Fibroblast of skin of right biceps (primary cell): ENCODE measurements at places on chromosomes 7 and 10.

DNA sequence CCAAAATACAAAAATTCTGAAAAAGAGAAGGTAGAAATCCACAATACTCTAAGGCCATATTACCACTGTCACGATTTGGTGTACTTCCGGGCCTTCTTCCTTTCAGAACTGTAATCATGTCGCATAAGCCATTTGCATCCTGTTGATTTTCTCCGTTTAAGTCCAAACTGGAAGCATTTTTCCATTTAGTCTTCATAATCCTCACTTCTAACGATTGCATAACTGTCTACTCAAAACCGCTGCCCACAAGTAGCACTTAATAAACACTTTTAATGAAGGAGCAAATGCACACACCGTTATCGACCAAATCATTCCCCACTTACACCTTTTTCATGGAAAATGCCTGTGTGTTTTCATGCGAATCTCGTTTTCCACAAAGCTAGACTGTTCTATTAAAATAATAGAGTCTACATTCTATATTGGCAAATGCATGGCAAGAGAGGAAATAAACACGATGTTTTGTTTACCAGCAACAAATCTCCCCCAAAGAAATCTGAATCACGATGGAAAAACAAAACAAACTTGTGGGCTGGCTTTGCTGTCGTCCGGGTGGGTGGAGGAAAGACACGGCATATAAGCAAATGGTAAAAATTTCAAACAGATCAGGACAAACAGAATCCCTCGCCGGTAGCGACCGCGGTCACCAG, 1.0 kb downstream of the ATE1 start:
- DNase-seq, result peak; percentile 10

DNA sequence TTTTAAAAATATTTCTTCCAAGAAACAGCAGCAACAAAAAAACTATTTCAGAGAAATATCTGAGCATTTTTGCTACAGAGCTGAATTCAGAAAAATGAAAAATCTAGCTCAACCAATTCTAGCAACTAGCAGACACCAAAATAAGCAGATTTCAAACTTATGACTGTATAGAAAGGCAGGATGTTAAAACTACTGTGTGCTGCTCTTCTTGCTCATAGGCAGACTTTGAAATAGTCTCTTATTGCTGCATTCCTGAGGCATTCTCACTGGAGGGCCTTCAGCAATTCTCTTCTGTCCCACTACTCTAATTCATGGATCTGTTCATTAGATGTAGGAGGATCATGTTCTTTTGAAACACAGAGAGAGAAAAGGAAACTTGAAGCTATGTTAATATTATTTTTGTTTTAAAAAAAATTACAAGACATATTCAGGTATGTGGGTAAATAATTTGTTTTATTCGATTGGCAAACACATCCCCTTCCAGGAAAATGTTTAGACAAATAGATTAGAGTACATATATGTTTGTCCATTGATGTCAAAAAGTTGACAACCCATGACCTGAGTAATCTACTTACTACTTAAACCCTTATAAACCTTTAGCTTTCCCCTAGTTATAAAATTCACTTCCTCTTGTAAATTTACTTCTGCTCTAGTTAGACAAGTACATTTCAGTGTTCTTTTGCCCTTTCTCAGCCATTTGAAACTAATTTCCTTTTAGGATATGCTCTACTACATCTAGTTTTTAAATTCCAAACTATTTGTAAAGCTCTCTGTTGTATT, 428.2 kb upstream of the POT1 start:
- peak; percentile 4 for DNase-seq

DNA sequence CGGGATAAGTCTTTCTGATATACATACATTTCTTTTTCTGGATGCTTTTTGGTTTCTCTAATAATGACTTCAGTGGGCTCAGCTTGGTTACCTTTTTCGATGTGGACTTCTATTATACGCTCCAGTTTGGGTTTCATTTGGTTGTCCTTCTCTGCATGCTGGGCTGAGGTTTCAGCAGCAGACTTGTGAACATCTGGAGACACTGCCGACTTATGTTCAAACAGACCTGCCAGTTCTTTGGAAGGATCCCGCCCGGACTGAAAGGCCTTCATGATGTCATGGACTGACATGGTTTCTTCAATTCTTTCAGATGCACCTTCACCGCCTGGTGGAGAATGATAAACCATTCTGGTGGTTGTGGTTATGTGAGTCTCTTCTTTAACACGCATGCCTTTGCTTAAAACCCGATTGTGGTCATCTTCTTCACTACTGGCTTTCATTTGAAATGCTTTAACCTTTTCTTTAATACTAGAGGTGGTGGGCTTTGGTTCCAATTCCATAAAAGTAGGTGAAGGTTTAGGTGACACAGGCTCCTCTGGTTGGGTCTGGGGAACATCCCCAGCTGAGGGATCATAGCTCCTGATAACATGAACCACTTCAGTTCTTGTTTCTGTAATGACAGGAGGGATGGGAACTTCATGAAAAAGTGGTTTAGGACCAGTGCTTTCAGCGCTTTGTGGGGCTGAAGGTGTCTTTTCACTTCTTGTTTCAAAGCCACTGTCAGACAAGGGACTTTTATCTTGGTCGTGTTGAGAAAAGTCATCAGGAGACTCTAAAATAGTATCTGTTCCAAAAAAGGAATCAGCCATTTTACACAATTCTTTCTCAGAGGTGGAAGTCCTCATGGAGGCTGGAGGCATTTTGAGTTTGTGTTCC, 167.7 kb upstream of the CCDC6 start:
- no peak for DNase-seq

- peak; percentile 53 for DNase-seq
Observed at GRCh38 chr7:103680161-103681144, 234.4 kb upstream of the SLC26A5 start.

DNA sequence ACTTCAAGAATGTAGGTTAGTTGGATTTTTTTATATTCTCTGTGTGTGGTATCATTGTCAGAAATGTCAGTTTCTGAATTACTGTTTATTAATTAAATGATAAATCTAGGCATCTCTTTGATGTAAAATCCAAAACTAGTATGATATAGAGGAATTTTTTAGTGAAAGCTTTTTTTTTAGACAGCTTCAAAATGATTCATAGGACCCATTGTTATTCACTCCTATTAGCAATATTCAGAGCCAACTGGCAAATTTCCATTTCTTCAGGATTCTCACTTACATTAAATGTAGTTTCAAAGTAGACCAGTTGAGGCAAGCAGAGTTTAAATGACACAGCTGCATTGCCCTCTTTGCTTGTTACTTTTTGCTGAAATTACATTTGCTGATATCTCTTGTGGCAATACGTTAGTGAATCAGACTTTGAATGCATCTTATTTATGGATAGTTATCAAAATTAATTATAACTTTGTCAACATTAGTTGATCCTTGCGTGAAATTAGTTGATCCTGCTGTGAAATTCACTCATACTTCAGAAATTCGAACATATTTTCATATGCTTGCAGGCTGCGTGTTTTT, 20.3 kb downstream of the ZNF277 start:
- DNase-seq, result no peak

- no peak for DNase-seq
Observed at GRCh38 chr7:26556061-26556881, 264.6 kb downstream of the SNX10 start.

DNA sequence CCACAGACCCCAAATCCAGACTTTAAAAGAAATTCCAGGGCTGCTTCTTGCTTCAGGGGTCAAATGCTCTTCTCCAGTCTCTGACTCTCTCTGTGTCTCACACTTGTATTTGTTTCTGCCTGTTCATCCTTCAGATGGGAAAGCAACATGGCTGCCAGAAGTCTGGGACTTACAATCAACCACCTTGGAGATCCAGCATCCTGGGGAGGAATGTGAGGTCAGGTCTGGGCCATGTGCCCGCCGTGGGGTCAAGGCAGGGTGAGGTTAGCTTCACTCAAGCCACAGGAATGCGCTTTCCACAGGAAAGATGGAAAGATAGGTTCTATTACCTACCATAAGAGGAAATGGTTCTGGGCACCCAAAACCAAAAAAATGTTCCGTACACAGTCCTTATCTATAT, 34.3 kb upstream of the NPVF start:
- DNase-seq, result peak; percentile 81

DNA sequence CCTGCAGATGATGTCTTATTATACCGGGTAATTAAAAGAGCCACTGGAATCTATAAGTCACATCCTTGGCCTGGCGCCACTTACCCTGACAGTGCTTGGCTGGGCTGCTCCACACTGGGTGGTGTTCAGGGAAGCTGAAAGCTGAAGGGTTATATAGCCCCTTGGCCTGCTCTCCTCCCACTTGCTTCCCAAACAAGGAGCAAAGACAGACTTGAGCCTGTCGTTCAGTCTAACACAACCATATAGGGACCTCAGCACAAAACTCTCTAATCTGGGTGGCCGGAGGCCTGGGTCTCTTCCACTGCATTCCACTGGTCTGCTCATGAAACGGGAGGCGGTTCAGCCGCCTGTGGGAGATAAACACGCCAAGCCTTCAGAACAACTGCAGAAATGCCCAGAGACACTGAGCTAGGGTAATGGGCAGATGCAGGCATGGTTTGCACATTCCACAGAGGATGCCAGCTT, at the start of gene ACTA2:
ACTA2 (minus strand) TSS at position 127 of the 465 bp plus-strand sequence. CDS start 3,843 bp downstream, outside the sequence.
- peak; percentile 95 for DNase-seq

- no peak for DNase-seq
Observed at GRCh38 chr7:148277042-148277660, 313.4 kb upstream of the C7orf33 start.

GRCh38 chr7:131765575-131765974, 209.1 kb upstream of the PODXL start:
- DNase-seq, result no peak

GRCh38 chr10:124821520-124821919, 19.9 kb downstream of the ABRAXAS2 start:
- no peak for DNase-seq

- no peak for DNase-seq
Observed at GRCh38 chr10:8006274-8006999, 48.1 kb upstream of the GATA3 start.

DNA sequence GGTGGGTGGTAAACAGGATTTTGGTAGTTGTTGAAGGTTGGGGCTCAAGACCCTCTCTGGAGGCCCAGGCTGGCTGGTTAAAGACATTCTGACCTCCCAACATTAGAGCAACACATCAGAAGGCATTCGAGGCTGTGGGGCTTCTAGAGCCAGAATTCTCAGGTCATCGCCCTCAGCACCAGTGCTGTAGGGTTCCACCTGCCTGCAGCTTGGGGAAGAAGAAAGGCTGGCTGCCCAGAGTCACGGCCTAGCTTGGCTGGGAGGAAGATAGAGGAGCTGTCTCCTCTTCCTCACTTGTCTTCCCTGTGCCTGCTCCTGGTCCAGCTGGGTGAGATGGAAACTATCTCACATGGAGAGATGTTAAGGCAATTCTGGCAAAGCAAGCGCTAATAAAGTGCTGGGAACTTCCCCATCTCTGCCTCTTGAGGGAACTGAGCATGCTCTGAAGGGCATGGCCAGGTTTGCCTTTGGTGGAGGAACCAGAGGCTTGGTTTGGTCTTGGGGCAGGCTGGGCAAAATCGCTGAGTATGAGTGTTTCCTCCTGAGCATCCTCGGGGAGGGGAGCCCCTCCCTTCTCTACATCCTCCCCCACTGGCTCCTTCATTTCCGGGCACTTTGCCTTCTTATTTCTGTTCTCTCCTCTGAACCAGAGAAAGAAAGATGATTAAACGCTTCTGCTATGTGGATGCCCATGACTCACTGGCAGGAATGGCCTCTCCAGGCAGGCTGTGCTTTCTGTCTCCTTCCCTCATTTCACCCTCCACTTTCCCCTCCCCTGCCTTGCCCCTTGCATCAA, 509.0 kb upstream of the PODXL start:
- peak; percentile 99 for DNase-seq

DNA sequence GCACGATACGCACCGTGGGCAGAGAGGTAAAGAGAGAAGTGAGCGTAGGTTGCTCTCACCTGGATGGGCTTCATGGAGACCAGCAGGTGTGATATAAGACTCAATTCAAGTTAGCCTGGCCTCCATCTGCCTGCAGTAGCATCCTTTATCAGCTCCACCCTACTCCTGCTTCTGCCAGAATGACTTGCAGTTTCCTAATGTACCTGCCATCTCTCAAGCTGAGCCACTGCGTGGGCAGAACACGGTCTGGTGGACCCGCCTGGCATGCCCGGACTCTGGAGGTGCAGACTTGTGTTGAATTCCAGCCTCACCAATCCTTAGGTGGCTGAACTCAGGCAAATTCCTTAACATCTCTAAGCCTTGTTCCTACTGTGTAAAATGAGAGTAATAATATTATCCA, 64.3 kb downstream of the STEAP1B start:
- DNase-seq, result no peak

DNA sequence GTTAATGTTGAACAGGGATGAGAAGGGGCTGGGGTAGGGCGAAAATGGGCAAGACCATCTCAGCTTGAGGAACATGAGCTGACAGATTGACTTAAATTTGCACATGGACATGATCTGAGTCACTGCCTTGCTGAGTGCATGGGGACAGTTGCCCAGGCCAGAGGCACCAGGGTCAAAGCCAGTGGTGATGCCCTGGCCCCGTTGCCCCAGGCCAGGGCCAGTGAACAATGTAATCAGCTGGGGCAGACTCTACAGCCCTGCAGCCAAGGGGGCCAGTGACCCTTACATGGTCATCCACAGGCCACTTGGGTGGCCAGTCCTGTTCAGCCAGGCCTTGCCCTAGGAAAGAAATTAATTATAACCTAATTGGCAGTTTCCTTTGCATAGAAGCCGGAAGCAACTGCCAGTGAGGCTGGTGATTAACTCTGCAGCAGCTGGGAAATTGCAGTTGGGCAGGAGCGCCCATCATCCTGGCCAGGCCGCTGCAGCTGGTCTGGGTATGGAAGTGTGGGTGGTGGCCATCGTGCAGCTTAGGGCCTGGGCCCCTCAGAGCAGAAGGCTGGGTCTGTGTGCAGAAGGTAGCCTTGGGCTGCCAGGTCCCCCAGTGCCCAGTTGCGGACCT, 9.6 kb downstream of the RET start:
- no peak for DNase-seq

GRCh38 chr10:116669080-116669479, 48.3 kb downstream of the PNLIPRP2 start:
- no peak for DNase-seq

GRCh38 chr10:112898540-112899390, 51.3 kb upstream of the TCF7L2 start:
- DNase-seq, result peak; percentile 75

GRCh38 chr10:97229322-97230015, 43.7 kb upstream of the SLIT1 start:
- DNase-seq, result no peak

DNA sequence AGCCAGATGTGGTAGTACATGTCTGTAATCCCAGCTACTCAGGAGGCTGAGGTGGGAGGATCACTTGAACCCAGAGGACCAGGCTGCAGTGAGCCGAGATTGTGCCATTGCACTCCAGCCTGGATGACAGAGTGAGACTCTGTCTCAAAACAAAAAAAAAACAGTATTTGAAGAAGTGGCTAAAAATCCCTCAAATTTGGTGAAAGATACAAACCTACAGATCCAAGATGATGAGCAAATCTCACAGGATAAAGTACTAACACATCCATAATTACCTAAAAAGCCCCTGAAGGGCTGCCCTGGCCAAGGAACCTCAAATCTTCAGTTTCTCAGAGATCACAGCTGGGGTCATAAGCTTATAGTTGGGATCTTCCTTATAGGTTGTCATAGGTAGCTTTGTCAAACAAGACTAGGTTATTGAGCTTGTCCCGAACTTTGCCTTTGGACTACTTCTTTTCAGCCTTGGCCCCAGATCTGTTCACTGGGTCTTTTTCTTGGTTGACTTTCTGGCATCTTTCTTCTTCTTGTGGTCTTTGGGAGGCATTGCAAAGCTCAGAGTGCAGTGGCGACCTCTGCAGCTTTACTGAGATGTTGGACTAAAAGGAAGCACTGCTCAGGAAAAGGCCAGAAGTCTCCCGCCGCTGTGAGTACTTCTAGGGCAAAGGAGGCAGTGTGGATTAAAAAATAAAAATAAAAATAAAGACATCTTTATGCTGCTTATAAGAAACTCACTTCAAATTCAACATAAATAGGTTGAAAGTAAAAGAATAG, 28.6 kb upstream of the SAR1A start:
- no peak for DNase-seq

- no peak for DNase-seq
Observed at GRCh38 chr10:27857616-27858015, 112.0 kb upstream of the MKX start.
